ENCODE measurements at places on chromosomes 5 and 9.
A peak's percentile ranks its signal among the peaks of the same experiment; 100 is the strongest.

GRCh38 chr9:122875523-122875922 is 29.6 kb downstream of the RC3H2 start:
- DNase-seq, result no peak

GRCh38 chr5:151703227-151703626 is 16.5 kb upstream of the SPARC start:
- no peak for DNase-seq

GRCh38 chr9:89058906-89059305 is 67.6 kb downstream of the S1PR3 start:
- DNase-seq, result no peak

GRCh38 chr5:101473483-101473882 is 570.4 kb upstream of the ST8SIA4 start:
- DNase-seq, result no peak

GRCh38 chr5:33091571-33092363 is 349.0 kb upstream of the TARS1 start:
- DNase-seq, result no peak

GRCh38 chr5:59143926-59144333 is 561.1 kb downstream of the RAB3C start:
- no peak for DNase-seq

DNA sequence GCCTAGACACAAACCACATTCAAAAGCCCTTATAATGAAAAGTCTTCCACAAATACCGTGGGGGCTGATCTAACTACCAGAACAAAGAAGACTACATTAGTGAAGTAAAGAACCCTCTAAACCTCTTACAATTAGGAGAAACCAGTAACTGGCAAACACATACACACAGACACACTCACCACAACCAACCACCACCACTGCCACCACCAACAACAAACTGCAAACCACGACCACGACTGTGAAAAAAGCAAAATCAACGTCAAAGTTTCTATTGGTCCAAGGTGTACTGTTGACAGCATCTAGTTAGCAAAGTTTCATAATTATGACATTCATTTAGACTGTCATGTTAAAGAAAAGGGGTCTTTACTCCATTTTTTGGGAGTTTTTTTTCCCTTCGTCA is 2.7 kb downstream of the CDO1 start:
- no peak for DNase-seq

GRCh38 chr5:160262151-160263074 is 33.1 kb downstream of the FABP6 start:
- DNase-seq, result no peak

DNA sequence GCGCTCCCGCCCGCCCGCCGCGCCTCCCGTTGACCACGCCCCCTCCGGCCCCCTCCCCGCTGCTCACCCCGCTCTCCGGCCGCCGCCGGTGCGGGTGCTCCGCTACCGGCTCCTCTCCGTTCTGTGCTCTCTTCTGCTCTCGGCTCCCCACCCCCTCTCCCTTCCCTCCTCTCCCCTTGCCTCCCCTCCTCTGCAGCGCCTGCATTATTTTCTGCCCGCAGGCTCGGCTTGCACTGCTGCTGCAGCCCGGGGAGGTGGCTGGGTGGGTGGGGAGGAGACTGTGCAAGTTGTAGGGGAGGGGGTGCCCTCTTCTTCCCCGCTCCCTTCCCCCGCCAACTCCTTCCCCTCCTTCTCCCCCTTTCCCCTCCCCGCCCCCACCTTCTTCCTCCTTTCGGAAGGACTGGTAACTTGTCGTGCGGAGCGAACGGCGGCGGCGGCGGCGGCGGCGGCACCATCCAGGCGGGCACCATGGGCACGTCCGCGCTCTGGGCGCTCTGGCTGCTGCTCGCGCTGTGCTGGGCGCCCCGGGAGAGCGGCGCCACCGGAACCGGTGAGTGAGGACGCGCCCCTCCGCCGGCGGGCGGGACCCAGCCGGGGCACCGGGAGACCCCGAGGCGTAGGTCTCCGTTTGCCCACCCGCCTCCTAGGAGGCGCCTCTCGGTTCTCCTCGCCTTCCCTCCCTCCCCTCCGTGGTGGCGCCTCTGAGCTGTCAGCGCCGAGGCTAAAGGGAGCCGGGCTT is at the start of gene VLDLR:
VLDLR (plus strand) TSS at position 66 of the 739 bp plus-strand sequence; CDS start at position 469, 403 bp downstream.
- peak; percentile 16 for DNase-seq

DNA sequence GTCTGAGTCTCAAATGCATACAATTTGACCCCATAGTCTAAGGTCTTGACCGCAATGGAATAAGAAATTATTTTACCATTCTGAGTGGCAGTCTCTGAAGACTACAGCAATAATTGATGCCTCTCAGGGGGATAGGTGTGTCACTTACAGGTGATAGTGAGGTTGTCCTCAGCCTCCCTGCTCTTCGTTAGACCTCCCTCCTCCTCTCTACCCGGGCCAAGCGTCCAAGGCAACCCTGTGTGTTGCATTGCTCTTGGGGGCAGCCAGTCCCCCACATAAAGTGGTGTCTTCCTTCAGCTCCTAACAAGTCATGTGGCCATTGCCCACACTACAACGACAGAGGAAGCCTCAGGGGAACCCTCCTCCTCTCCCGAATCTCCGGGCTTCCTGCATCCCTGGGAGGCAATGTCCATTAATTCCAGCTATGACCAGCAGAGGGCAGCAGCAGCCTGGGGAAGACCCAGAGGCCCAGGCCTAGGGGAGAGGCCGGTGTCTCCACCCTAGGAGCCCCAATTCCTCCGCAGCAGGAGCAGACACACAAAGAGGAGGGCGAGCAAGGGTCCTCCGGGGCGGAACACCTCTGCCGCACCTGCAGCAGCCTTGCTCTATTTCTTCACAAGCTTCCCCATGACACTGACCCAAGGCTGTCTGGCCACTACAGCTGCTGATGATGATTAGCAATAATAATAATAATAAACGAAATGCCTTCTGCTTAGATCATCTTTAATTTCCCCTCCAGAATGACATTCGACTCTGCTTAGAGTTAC is 134.8 kb downstream of the KCNIP1 start:
- peak; percentile 64 for DNase-seq

- no peak for DNase-seq
Measured at GRCh38 chr5:177392765-177393164, 7.7 kb downstream of the PFN3 start.

DNA sequence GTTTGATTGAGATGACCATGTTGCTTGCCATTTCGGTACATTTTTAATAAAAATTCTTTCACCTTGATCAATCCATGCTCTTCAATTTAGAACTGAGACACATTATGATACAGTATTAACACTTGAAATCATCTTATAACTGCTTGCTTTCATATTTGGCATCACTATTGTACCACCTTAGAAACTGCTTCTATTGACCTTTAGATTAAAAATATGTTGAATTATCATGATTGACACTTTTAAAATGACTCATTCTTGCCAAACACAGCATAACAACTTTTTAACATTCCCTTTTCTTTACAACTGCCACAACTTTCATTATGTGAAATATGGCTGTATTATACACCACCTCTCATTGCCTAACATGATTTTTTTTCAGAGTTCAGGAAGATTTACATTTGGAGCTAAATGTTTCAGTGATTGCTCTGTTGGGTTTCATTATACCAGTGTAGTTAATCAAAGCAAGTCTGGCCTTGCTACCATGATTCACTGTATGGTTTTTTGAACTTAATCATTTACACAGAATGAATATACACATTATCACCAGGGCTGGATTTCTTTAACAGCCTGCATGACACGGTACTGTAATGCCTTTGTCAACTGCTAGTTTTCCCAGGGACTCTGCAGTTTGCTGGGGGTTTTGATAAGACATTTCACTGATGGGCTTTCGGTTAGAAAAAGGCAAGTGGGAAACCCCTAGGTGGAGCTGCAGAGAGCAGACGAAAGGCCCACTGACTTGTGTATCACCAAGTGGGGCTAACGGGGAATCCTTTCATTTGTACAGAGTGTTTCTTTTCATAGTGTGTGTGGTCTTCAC is 93.6 kb upstream of the TLE4 start:
- DNase-seq, result peak; percentile 2

DNA sequence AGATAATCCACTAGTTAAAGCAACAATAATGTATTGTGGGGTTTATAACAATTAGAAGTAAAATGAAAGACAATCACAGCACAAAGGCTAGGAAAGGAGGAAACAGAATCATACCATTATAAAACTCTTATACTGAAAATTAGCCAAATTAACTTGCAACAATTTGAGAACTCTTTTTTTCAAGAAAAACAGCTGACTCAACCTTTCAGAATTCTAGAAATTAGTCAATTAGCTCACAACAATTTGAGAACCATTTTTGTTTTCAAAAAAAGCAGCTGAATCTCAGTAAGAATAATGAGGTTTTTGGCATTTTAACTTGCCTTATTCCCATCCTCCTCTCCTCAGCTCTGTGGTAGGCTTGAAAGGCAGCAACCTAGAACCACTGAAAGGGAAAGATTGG is 269.9 kb downstream of the NPR3 start:
- DNase-seq, result no peak

DNA sequence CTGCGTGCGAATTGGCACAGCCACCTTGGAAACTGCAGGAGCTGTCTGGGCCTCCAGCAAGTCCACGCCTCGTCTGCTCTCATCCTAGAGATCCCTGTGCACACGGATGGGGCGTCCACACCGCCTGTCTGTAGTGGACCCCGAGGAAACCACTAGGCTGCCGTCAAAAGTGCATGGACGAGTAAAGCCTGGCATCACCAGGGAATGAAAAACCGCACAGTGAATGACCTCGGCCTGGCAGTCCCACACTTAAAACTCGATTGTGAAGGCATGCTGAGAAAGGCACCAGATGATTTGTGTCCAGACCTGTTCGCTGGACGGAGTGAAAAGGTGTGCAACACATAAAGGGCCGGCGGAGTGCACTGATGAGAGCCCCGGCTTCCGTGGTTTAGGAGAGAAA is 50.8 kb downstream of the MRPL36 start:
- DNase-seq, result no peak

Measured in activated CD4-positive, alpha-beta T cell treated with anti-CD3 and anti-CD28 coated beads for 4 hours (primary cell).